ENCODE measurements at places on chromosomes 5 and 9. TPM values are rescaled to one million over a fixed set of nuclear protein-coding genes. Genes with fewer than 3 reads are reported as not detected.

GRCh38 chr9:129113645-129114304, 2.6 kb downstream of the PTPA start:
- DNase-seq, result no peak

DNA sequence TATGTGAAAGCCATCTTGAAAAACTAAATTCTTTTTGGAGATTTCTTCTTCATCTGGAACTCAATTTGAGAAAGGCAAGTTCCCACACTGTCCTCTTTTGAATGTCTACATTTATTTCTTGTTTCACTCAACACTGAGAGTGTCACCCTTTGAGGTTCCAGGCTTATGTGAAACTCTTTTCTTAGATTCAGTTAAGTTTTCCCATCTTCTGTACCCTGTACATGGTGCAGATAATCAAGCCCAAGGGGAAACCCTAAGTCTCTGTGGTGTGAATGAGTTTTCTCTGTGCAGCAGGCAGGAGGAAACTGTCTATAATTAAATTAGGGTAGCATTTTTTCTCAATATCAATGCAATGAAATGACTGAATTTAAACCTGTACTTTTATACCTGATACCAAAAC, 72.3 kb upstream of the PRLR start:
- no peak for DNase-seq

The TMEFF1 gene
- total RNA-seq, result 0.57 TPM

DNA sequence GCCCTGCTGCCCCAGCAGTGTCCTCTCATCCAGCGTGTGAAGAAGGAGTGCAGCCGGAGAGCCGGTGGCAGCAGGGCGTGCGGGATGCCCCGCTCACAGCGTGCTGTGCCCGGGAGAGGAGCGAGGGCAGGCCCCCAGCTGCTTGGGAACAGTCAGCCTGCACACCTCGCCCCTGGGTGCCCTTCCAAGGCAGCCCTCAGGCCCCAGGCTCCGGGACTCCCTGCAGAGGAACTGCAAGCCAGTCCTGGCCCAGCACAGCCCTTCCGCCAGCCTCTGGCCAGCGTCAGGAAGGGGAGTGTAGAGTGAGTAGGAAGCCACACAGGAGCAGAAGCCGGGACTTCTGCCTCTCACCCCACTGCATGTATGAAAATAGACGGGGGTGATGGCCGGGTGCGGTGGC, 43.5 kb downstream of the ADAMTS2 start:
- no peak for DNase-seq

GRCh38 chr5:62093976-62094375, 212.0 kb upstream of the KIF2A start:
- DNase-seq, result no peak

GRCh38 chr9:13607481-13608441, 328.3 kb upstream of the MPDZ start:
- no peak for DNase-seq

The PCDHGA12 gene
- 8.0 TPM for total RNA-seq

DNA sequence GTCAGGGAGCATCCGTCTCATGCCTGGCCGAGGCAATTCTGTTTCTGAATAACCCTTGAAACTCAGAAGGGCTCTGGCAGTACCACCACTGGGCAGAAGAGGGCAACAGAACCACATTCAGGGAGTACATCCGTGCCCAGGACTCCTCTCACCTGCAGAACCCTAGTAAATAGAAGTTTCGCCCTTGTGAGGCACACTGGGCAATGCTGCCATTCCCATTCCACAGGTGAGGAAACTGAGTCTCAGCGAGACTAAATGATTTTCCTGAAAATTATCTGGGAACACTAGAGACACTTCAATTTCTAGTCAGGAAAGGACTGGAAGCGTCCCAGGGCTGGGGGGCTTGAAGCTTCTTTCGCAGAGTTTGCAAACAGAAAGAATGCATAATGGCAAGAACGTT, 74.7 kb downstream of the FGF1 start:
- no peak for DNase-seq

DNA sequence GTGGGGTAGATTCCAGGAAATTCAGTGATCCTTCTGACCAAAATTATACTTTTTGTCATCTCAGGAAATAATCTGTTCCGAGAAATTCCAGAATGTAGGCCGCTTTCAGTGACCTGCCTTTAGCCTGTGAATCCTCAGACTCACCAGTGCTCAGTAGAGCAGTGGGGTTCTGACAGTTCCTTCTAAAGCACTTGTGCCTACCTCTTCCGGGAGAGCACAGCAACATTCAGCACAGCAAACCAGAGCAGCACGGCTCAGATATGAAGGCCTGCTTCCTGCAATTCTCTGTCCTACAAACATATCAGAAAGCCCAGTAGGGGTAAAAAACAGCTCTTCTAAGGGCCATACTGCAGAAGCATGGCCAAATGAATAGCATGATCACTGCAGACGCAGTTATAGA, 15.0 kb downstream of the FANCC start:
- DNase-seq, result no peak

The MED7 gene
- 4.7 TPM for total RNA-seq

GRCh38 chr9:88007291-88007650, 32.9 kb upstream of the CDK20 start:
- DNase-seq, result no peak

DNA sequence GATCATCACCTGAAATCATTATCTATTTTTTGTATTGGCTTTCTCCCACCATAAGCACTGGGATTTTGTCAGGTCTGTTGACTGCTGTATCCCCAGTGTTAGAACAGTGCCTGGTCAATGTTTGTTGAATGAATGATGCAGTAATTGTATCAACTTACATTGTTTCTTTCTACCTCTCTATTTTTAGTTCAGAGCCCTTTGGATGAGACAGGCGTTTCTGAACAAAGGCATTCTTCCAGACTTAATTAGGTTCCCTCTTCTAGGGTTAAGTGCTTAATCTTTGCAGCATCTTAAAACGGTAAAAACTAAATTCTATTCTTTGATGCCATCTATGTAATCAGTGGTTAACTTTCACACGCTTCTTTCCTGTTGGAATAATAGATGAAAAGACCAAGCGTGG, 26.3 kb downstream of the SLC44A1 start:
- no peak for DNase-seq

The PAEP gene
- total RNA-seq, result not detected

The CDH18 gene
- not detected for total RNA-seq

DNA sequence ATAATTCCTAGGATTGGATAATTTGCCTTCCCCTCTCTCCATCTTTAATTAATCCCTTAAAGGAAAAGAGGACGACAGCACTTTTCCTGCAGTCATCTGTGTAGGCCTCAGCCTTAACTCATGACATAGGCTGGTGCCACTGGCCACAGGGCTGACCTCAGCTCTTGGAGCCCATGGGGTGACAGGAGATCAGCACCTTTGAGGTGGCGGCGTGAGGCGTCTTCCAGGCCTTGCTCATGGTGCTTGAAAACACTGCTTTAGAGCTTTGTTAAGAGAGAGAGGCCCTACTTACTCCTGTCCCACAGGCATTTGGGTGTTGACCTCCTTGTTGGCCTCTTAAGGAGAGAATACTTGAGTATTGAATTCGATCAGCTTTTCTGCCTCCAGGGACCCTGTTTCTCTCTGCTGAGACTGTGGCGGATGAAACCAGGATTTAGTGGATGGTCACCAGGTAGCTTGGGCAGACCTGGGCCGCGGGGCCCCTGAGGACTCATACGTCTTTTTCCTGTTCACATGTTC, 23.4 kb downstream of the TENT4A start:
- DNase-seq, result no peak

DNA sequence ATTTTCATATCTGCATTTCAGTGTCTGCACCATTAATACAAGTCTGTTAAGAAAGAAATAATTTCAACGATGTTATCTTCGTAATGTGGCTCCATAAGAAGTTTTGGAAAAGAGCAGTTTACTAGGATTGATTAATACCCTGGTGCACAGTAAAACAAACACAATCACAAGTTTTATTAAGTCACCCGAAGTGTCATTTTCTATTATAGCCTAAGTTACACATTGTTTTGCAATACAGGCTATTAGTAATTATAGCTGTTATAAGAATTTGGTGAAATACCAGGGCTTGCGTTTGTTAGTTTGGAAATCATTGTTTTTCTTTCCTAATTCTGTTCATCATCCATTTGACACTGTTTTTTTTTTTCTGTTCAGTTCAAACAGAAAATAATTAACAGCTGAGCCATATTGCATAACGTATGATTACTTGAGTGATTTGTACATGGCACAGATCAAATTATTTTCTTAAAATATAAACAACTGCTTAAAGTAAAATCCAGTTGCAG, 30.6 kb downstream of the LVRN start:
- DNase-seq, result no peak

DNA sequence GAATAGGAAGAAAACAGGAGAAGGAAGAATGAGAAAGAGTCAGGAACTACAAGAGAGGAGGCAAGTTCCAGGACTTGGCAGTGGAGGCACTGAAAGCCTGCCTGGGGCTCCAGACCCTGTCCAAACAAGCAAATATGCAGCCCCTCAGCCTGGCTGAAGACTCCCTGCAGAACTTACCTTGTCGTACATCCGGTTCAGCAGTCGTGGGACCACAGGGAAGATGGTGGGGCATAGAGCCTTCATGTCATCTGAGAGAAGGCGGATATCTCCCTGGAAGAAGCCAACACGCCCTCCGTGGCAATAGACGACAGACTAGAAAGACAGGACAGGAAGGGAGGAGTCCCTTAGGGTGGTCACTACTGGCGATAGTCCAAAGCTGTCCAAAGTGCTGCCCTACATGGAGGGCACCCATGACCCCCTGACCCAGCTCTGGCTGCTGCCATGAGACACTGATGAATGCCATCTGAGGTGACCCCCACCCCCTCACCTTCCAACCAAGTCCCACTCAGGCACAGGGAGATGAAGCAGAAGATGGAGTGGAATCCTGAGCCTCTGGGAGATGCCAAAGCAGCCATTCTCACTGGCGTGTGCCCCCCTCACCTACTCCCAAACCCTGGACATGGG, 27.7 kb upstream of the MEIKIN start:
- DNase-seq, result no peak

The FST gene
- total RNA-seq, result 1.6 TPM

The CAMK2A gene
- not detected for total RNA-seq

DNA sequence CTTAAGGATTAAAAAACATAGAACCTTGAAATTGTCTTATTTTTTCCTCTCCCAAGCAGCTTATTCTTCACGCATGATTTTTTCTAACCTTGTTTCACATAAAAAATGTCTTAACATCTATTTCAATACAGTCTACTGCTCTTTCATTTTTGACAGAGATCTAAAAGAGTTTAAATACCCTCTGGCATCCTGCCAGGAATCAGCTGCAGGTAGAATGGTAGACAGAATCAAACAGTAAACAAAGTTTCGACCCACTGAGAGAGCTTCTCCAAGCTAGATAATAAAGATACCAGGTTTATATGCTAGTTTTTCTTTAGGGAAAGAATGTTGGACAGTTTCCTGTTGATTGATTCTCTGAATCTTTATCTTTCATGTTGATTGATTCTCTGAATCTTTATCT, 555.8 kb upstream of the CDH9 start:
- DNase-seq, result no peak

DNA sequence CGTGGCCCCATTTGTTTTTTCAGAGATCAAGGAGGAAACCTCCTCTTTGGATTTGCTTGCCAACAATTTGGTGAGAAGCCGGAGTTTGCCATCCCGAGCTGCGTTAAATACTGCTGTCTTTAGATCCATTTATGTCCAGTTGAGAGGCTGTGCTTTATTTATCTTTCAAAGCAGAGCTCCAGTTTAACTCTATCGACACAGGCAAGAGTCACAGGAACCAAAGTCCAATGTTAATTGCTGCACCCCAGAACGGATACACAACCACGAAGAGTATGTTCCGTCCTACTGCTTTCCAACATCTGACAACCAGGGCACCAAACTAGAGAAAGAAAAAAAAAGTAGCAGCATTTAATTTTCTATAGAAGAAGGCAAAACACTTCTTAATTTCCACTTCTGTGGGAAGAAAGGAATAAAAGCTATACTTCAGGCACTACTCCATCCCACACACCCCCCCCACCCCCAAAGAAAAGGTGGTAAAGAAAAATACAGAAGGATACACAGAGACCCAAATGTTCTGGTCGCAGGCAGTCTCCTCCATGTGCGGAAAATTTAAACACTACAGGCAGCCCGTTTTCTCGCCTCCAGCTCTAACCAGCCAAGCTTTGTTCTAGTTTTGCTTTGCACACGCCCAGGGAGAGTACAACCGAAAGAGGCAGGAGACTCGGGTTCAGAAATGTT, 1.1 kb downstream of the FEM1C start:
- DNase-seq, result no peak
